ENCODE measurements at places on chromosomes 11 and 22.
A peak's percentile ranks its signal among the peaks of the same experiment; 100 is the strongest.

GRCh38 chr22:38494939-38495338 lies 11.2 kb downstream of the DDX17 start:
- DNase-seq, result no peak

DNA sequence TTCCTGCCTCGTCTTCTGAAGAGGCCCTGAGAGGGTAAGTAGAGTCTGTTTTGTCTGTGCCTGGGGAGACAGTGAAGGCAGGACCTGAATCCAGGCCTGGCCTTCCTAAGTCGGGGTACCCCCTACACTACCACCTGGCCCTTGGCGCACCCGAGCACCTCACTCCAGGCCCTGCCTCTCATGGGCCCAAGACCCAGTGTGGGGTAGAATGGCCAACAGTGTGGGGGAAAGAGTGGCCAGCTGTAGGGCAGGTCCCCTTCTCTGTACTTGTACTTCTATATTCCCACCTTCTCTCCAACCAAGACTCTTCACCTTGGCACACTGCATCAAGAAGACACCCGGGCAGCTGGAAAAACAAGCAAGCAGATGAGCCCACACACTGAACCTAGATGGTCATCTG lies 22.4 kb upstream of the BID start:
- no peak for DNase-seq

- DNase-seq, result no peak
These were observed 12.7 kb downstream of the SDHAF2 start for GRCh38 chr11:61442616-61443015.

- peak; percentile 50 for DNase-seq
These were observed 8.4 kb upstream of the CCKBR start for GRCh38 chr11:6251120-6251733.

GRCh38 chr11:95827696-95828095 lies 37.4 kb downstream of the CEP57 start:
- DNase-seq, result no peak

DNA sequence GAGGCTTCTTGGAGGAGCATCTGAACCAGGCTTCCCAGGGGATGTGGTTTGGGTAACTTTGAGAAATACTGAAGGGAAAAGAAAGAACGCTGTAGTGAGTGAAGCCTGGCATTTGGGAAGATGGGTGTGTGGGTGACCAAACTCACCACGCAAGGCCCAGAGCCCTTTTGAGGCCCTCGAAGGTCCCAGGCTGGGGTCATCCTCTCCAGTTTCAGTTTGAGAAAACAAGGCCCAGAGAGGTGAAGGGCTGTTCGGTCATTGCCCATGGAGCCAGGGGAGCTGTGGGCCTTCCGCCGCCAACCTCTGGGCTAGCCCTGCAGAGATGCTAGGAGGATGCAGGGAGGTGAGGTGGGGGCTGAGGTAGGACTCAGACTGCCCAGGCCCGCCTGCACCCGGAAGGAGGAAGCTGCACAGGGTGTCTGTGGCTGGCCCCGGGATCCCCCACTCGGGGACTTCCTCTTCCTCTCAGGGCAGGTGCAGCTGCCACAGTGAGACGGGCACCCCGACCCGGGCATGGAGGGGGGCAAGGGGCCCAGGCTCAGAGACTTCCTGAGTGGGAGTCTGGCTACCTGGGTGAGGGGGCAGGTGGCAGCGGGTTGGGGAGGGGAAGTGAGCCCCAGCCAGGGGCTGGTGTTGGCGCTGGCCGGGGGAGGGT lies at the start of gene CCDC88B:
Gene CCDC88B (plus strand): TSS at position 451 of the 655 bp plus-strand sequence. CDS start 63 bp downstream, at position 514.
- DNase-seq, result peak; percentile 92

- DNase-seq, result no peak
These were observed 901.0 kb downstream of the BRD1 start for GRCh38 chr22:48926643-48927042.

DNA sequence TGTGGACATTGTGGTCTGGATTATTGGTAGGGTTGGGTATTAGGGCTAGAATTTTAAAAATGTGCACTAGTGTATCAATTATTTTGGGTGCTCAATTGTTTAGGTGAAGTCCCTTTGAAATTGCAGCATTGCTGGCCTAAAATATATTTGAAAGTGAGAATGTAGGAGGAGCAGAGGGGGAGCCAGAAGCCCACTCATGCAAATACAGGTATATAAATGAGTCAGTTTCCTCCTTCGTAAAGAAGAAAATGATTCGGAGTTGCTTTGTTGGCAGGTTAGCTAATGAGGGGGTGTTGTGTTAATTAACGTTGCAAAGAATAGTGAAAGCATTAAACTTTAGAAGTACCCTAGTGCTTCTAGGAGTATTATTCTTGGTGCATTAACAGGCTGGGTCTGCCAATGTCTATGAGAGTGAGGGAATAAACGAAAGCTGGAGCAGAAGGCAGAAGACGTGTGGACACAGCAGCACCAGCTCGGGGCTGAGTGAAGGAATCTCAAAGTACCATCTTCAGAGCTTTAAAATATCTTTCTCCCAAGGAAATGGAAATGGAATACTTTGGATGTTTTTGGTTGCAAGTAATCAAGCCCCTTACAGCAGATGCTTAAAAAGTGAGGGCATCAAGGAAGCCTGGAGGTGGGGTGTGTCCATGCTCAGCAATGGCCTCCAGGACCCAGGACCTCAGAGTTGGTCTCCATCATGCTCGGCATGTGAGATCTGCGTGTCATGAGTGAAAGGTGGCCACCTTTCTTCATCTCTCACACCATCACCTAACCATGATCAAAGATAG lies 522.9 kb downstream of the NTM start:
- no peak for DNase-seq

DNA sequence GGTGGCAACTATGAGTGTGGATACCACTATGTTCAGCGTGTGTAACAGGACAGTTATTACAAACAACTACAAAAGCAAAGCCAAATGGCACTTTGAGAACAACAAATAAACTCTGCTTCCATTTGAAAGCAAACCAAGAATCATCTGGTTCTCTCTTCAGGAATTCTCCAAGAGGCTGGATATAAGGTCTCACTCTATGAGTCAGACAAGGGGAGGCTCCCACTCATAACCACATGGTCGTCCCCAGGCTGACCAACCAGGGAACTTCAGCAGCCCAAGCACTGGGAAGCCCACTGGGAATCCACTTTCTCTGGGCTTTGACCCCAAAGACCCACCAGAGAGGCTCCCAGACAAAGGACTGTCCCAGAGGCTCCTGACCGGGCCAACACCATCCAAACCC lies 35.3 kb downstream of the DGCR2 start:
- DNase-seq, result no peak

DNA sequence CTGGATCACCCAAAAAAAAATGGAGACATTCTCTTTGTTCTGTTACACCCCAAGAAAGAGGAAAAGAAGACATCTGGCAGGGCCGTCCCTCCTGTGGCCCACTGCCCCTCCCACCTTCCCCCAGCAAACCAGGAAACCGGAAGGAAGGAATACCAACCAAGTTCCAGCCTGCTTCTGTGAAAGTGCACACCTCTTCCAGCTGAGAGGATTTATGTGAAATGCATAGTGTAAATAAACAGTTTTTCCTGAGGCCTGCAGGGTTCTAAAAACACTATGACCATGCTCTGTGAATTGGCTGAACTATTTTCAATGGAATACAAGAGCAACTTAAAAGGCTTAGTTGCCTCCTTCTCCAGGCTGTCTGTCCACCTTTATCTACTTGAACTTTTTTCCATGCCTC lies 50.0 kb upstream of the CHST1 start:
- DNase-seq, result no peak

DNA sequence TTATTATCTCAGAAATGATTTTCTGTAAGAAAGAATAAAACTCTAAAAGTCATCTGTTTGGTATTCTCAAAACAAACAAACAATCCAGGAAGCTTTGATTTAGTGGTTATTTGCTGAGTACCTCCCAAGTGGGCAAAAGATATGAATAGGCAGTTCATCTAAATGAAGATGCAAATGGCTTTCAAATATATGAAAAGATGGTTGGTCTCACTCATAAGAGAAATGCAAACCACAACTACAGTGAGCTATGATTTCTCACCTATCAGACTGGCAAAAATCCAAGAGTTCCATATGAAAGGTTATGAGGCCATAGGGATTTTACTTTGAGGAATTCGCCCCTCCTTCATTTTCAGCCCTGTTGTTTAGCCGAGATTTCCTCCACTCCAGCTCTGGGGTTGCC lies 11.3 kb upstream of the P2RY2 start:
- no peak for DNase-seq

- DNase-seq, result peak; percentile 63
These were observed 85.4 kb downstream of the MICAL2 start for GRCh38 chr11:12195768-12196167.

DNA sequence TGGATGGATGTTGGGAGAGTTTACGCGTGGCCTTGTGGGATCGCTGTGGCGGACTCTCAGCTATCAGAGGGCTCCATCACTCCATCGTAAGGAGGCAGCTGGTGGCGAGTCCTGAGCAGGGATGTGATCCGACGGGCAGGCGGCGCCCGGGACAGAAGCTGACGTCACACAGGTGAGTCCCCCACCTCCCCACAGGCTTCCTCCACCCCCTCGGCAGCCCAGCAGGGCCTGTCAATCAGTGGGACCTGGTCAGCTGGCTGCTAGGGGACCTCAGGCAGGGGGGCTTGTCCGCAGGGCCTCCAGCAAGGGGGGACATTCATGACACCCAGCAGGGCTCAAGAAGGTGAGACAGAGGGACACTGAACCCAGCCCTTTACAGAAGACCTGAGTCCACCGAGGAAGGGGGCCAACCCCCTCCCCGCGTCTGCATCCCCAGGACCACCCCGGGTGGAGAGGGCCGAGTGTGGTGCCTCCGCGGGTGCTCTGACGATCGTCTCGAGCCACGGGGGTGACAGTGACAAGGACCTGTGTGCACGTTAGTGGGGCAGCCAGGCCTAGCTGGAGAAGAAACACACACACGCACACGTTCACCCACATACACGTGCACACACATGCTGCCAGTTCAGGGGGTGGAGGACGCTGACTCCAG lies 7.1 kb downstream of the HRAS start:
- DNase-seq, result no peak

- no peak for DNase-seq
These were observed 104.6 kb upstream of the SORL1-AS1 start for GRCh38 chr11:121557348-121557747.

DNA sequence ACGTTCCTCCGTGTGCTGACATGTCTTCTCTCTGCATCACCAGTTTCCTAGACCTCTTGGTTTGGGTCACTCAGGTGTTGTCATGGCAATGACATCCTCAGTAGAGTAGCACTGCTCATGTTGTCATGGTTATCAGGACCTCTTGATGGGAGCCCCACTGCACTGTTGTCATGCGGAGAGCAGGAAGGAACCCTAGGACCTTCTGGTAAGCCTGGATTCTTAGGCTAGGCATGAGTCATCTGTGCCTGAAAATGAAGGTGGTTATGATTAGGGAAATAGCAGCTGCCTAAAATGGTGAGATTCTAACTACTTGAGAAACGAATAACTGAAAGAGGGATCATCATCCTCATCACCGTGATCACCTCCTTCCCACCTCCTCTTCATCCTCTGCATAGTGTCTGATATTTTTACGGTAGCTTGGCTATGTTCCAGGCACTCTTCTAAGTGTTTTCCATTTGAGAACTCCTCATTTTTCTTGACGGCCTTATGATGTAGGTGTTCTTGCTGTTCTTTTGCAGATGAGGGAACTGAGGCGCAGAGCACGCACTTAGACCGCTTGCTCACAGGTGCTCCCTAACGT lies 858.4 kb downstream of the NTM start:
- no peak for DNase-seq

DNA sequence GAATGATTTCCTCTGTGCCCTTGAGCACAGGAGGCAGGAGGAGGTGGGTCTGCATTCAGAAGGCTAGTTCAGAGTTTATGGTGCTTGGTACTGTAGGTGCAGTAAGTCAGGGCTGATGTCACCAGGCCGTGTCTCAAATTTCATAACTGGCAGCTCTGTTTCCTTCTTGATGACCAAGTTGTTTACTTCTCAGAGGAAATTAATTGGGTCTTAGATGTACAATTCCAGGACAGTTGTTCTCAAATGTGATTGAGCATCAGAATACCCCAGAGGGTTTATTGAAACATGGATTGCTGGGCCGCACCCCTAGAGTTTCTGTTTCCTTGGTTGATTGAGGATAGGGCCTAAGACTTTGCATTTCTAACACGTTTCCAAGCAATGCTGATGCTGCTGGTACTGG lies 6.2 kb downstream of the AMOTL1 start:
- DNase-seq, result no peak

Data from CD4-positive, alpha-beta T cell treated with Interleukin-12 subunit alpha and Interleukin-12 subunit beta, for 1 hour (primary cell).